ENCODE measurements at places on chromosomes 5 and 9.

GRCh38 chr5:53996008-53996407, 314.4 kb downstream of the ARL15 start:
- no peak for DNase-seq

DNA sequence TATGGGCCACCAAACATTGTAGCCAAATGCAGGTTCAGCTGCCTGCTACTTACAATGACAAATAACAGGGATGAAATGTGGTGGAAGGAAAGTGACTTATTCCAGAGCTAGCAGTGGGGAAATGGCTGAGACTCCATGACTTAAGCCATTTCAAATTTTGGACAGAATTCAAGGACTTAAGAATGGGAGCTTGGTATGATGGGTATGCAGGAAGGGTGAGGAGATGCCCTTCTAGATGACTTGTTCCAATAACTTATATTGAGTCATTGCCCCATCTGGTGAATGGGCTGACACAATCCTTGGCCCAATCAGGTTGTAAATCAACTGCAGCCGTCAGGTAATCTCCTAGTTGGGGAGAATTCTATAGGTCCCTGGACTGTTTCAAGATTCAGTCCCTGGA, 230.7 kb upstream of the SGCD start:
- DNase-seq = no peak

- DNase-seq = no peak
Measured at GRCh38 chr9:95349091-95350038, 31.9 kb upstream of the FANCC start.

- no peak for DNase-seq
Measured at GRCh38 chr9:127923046-127923445, 6.2 kb upstream of the ST6GALNAC4 start.

GRCh38 chr5:59037453-59037852, 454.6 kb downstream of the RAB3C start:
- DNase-seq = no peak

GRCh38 chr5:117207088-117207668, 632.6 kb upstream of the SEMA6A start:
- DNase-seq = no peak

- no peak for DNase-seq
Measured at GRCh38 chr9:89822996-89823395, 218.2 kb downstream of the GADD45G start.

GRCh38 chr5:126178521-126178920, 244.7 kb upstream of the GRAMD2B start:
- no peak for DNase-seq

DNA sequence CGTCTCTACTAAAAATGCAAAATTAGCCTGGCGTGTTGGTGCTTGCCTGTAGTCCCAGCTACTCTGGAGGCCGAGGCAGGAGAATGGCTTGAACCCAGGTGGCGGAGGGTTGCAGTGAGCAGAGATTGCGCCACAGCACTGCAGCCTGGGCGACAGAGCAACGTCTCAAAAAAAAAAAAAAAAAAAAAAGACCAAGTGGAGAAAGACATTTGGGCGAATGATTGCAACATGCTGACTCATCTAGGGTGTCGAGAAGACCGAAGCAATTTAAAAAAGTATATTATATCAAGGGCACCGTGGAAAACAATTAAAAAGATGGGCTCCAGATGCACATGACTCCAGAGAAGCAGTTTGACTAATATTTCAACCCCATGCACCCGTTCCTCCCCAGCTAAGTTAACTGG, 9.2 kb downstream of the KLF4 start:
- no peak for DNase-seq

DNA sequence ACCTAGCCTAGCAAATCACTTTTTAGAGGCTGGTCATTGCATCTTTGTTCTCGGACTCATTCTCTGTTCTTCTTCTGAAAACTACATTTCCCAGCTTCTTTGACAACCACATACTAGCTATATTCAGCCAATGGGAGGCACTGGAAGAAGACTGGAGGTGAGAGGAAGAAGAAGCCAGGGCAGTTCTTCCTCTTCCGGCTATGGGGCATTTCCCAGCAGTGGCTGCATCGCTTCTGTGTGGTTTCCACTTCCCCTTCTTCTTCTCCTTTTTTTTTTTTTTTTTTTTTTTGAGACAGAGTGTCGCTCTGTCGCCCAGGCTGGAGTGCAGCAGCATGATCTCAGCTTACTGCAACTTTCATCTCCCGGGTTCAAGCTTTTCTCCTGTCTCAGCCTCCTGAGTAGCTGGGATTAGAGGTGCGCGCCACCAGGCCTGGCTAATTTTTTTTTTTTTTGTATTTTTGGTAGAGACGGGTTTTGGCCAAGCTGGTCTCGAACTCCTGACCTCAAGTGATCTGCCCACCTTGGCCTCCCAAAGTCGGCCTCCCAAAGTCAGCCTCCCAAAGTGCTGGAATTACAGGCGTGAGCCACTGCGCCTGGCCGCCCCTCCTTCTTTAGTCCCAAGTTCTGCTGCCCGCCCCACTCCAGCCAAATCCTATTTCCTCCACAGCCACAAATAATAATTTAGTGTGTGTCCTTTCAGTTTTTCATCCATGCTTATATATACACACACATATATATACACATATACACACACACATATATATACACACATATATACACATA, 6.9 kb upstream of the UBAP1 start:
- DNase-seq = no peak

GRCh38 chr5:149358868-149359495, 1.1 kb downstream of the PCYOX1L start:
- no peak for DNase-seq

DNA sequence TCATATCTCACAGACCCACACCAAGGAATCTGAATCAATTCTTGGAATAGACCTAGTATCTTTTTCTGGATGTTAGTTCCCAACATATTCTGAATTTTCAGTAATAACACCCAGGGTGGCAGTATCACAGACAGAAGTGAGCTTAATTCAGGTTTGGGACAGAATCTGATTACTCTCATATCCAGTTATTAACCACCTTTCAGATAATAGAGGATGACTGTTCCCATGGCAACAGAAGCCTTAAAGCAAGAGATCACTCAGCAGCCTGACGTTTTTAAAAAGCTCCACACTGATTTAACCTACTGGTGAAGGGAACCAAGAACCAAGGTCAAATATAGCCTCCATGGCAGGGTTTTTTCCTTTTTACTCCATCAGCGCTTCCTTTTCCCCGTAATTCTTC, 68.4 kb downstream of the ACTBL2 start:
- no peak for DNase-seq

DNA sequence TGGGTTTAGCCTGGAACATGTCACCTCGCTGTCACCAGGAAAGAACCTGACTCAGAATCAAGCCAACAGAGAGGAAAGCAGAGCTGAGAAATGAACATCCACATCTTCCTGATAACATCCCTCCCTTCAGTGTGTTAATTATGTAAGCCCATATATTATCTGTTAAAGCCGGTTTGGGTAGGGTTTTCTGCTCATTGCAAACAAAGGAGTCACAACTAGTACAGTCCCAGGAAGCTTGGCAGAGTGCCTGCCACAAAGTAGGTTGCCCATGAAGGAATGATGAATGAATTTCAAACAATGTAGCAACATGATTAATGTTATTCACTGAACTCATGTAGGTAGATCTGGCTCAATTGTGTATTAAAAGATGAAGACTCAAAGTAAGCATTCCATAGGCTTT, 10.4 kb upstream of the PPARGC1B start:
- no peak for DNase-seq

GRCh38 chr5:79495311-79495710, 18.6 kb downstream of the HOMER1 start:
- DNase-seq = peak; percentile 55

GRCh38 chr9:17793713-17794622, 215.1 kb downstream of the SH3GL2 start:
- DNase-seq = no peak

GRCh38 chr9:92974761-92975755, 27.7 kb downstream of the FGD3 start:
- DNase-seq = no peak

Data from NCI-H1436 treated with DMSO at 0.1 percent for 48 hours (cell line).